ENCODE measurements at places on chromosomes 13 and 19.

GRCh38 chr13:23561261-23561660 is 9.0 kb upstream of the TNFRSF19 start:
- DNase-seq = no peak

GRCh38 chr19:6822311-6822670 is 49.8 kb downstream of the VAV1 start:
- DNase-seq = no peak

DNA sequence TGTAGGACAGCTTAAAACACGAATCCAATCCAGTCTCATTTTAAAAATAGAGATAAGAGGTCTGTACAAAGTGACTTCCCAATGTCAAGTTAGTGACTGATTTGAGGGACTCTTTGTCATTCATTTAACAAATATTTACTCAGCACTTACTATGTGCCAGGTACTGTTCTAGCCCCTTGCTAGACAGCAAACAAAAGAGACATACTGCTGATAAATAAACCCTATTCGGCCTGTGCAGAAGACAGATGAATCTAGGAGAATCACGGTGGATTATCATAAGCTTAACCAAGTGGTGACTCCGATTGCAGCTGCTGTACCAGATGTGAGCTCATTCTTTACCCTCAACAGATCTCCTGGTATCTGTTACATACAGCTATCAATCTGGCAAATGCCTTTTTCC is 6.4 kb upstream of the ELF1 start:
- DNase-seq = no peak

GRCh38 chr13:79405501-79405830 is 589 bp downstream of the RBM26 start:
- no peak for DNase-seq

DNA sequence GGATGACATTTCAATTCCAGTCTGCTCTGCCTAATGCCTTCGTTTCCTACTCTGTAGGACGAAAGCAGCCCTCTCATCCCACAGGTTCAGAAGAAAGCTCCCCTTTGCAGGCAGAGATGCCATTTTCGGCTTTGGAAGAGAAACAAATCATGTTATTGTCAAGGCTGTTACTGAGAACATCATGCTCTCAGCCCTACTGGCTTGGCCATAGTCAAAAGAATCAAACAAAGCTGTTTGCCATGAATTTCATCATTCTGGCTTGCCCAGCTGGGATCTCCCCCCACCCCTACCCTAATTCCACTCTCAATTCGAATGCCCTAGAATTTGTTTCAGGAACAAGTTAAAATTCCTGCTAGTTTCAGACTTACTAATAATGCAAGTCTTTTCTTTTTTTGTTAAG is 162.3 kb upstream of the SERP2 start:
- no peak for DNase-seq

- DNase-seq = no peak
These were observed 62.9 kb downstream of the NHLRC3 start for GRCh38 chr13:39100996-39101738.

DNA sequence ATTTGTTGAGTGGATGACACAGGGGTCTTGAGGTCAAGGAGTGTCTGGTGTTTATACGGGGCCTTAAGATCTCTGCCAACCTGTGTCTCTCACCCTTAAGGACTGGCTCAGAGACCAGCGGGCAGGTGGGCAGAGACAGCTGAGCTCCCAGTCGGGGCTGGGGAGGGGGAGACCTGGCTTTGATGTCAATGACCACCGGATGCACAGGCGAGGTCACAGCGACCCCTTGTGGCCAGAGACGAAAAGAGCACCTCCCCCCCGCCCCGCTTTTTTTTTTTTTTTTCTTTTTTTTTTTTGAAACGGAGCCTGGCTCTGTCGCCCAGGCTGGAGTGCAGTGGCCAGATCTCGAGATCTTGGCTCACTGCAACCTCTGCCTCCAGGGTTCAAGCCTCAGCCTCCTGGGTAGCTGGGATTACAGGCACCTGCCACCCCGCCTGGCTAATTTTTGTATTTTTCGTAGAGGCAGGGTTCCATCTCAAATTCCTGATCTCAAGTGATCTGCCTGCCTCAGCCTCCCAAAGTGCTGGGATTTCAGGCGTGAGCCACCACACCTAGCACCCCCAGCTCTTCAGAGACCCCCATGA is 12.1 kb upstream of the KLK14 start:
- peak; percentile 21 for DNase-seq

DNA sequence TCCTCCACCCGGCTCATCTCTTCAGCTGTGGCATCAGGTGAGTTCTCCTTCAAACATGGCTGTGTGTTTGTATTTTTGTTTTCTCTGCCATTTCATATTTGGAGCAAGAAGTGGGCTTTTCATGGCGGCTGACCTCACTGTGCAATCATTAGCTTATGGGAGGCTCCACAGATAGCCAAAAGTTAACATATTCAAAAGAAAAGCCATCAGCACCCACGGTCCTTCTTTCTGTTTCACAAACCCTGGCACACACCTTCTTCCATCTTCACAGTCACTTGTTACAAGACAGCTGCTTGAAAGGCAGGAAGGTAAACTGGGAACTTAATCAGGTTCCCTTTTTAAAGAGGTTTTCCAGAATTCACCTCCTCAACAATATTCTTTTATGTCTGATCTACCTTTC is 69.3 kb upstream of the ATP12A start:
- DNase-seq = no peak

- no peak for DNase-seq
These were observed 7.4 kb downstream of the ZNF564 start for GRCh38 chr19:12543855-12544254.

DNA sequence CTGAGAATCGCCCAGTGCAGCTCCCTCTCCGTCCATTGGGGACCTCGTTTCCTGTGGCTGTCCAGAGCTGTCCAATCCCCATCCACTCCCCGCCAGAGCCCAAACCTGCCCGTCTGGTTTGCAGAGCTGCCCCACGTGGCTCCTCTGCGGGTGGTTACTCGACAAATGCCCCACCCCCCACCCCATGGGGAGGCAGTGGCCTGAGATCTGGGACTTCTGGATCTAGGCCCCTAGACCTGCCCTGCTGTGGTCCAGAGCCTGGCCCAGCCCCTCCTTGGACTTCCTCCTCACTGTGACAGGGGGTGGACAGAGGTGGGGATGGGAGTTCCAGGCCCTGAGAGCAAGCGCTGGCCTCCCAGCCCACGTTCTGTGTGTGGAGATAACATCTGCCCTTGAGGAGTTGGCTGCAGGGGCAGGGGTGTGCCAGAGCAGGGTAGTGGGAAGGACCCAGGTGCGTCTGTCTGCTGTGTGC is 29.1 kb downstream of the PAK4 start:
- DNase-seq = no peak

- no peak for DNase-seq
These were observed 17.5 kb upstream of the SHC2 start for GRCh38 chr19:478236-478903.

DNA sequence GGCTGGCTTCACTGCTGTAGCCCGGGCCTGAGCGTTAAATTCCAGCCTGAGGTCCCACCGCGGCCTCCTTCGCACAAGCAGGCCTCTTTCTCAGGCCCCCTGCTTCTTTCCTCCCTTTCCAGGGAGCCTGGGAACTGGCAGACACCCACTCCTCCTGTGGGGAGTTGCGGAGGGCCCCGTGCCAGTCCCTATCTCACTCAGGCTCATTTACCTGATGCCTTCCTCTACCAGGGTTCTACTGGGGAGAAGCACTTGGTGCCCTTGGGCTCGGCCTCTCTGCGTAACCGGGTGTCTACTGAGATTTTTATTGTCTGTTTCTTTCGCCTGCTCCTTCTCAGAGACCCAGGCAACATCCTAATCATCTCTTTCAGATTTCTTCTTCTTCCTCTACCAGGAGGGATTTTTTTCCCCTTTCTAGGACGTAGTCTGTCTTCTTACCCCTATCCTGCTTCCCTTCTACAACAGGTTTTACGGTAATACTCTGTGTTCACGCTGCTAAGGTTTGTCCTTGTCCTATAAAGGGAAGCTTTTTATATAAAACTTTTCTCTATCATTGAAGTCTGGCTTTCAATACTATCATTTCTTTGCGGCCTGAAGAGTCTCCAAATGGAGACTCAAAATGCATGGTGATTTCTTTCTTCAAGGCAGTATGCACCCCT is 135.4 kb upstream of the GPR12 start:
- no peak for DNase-seq

DNA sequence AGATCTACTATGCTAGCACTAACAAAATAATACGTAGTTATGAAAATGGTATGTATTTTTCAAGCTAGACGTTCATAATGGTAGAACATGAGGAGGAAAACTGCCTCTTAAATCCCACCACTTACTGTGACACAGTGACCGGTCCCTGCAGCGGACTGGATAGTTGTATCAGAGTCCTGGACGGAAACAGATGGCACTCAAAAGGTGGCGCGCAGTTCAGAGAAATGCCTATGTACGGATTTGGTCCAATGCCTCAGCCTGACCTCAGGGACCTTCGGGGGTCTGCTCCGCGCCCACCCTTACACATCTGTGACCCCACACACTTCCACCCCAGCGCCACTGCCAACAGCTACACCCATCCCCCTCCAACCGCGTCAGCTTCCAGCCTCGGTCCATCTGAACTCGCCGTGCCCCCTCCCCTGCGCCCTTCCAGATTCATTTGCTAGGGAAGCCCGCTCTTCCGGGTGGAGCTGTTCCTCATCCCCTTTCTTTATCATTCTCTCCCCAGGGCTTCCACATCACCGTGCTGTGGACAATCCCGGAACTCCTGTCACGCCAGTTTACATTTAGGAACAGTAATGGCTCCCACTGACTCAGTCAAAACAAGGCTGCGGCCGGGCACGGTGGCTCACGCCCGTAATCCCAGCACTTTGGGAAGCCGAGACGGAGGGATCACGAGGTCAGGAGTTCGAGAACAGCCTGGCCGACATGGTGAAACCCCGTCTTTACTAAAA is 792 bp upstream of the LENG8 start:
- peak; percentile 35 for DNase-seq

Measured in stimulated activated CD4-positive, alpha-beta T cell treated with anti-CD3 and anti-CD28 coated beads, Interleukin-1b, Interleukin-23, amount 100 ng/mL, for 48 hours (primary cell).